Muscle of arm (tissue), 14 donors: ENCODE measurements at places on chromosomes 1 and 21.

DNA sequence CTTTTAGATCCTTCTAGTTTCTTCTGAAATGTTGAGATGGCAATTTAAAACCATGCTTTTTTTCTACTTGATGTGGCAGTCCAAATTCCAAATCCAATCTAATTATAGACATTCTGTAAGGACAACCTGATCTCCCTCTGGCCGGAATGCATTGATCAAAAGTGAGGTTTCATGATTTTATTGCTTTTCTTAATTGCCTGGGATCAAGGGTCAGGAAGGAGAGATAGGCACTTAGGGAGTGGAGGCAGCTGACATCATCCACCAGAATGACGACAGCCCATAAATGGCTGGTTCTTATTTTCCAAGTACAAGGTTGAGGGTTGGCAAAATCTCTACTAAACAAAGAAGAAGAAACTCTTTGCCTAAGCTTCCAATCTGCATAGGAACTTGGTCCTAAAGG lies 46.4 kb upstream of the SCCPDH start:
- no peak for DNase-seq

- no peak for DNase-seq
Measured at GRCh38 chr1:183163316-183163715, 22.7 kb upstream of the LAMC2 start.

DNA sequence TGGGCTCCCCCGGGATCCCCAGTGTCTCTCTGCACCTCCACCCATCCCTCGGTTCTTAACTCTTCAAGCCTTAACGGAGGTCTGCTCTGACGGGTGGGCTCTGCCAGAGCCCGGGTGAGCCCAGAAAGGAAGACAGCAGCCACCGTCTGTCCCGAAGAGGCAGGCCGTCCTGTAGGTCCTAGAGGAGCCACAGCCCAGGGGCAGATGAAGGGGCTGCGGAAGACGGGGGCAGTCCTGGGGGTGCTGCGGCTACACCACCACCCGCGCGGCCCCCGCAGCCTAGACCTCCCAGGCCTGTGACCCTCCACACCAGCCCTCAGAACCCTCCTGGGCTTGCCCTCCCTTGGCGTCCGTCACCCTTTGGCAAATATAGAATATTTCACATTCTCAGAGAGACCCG lies 71.0 kb downstream of the UMODL1 start:
- DNase-seq: no peak

DNA sequence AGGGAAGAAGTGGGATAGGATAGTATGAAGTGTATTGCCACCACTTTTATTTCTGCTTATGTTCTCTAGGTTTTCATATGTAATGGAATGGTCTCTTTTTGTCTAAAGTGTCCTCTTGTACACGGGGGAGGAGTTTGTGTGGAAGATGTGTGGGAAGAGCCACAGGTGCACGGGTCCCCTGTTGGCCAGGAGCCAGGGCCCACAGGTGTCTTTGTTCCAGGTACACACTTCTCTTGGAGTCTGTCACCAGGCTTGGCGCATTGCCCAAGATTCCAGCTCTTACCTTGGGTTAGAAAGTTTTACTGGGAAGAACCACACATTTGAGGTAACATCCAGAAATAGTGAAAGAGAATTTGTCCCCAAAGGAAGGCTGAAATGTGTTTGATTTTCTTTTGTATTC lies 10.5 kb downstream of the TENT5C start:
- DNase-seq: no peak

- no peak for DNase-seq
Measured at GRCh38 chr1:67575861-67576260, 109.1 kb upstream of the GADD45A start.

- DNase-seq: no peak
Measured at GRCh38 chr1:15426492-15427279, 11.6 kb upstream of the CTRC start.

- no peak for DNase-seq
Measured at GRCh38 chr21:34797201-34797525, 128.4 kb downstream of the CLIC6 start.

- DNase-seq: no peak
Measured at GRCh38 chr1:161407451-161407985, 39.8 kb upstream of the CFAP126 start.

DNA sequence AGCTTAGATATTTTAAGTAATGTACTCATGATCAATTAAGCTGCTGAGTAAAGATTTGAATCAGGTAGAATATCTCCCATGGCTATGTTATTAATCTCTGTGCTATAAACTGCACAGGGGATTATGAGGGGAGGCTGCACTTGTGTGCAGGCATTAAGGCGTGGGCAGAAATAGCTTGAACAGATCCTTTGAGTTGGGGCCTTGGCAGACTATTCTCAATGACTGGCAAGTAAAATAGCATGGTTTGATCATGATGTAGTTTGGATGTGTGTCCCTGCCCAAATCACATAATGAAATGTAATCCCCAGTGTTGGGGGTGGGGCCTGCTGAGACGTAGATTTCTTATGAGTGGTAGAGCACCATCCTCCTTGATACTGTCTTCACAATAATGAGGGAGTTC lies 220.3 kb downstream of the PLPP3 start:
- peak; percentile 38 for DNase-seq

DNA sequence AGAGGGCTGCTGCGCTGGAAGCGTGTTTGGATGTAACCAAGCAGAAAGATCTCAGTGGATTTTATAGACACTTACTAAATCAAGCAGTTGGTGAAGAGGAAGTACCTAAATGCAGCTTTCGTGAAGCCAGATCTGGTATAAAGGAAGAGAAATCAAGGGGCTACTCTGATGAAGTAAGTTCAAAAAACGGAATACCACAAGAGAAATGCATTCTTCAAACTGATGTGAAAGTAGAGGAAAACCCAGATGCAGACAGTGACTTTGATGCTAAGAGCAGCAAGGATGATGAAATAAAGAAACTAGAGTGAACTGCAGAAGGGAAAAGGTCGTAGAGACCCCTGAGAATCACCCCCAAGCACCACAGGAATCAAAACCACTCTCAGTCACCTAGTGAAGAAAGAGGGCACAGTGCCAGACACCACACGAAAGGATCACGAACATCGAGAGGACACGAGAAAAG lies 40.8 kb upstream of the NEXN start:
- DNase-seq: no peak
